ENCODE measurements at places on chromosomes 11 and 22. TPM values are rescaled to one million over a fixed set of nuclear protein-coding genes. Genes with fewer than 3 reads are reported as not detected.

The TRIM6 gene
- 2.6 TPM for total RNA-seq

The VPREB1 gene
- not detected for total RNA-seq

The FADS2 gene
- total RNA-seq: 13.0 TPM

The APLNR gene
- total RNA-seq: 2.3 TPM

- DNase-seq: peak; percentile 9
Measured at GRCh38 chr22:20408891-20409290, 14.9 kb downstream of the ZNF74 start.

- no peak for DNase-seq
Measured at GRCh38 chr11:62726915-62727164, 417 bp downstream of the HNRNPUL2 start.

DNA sequence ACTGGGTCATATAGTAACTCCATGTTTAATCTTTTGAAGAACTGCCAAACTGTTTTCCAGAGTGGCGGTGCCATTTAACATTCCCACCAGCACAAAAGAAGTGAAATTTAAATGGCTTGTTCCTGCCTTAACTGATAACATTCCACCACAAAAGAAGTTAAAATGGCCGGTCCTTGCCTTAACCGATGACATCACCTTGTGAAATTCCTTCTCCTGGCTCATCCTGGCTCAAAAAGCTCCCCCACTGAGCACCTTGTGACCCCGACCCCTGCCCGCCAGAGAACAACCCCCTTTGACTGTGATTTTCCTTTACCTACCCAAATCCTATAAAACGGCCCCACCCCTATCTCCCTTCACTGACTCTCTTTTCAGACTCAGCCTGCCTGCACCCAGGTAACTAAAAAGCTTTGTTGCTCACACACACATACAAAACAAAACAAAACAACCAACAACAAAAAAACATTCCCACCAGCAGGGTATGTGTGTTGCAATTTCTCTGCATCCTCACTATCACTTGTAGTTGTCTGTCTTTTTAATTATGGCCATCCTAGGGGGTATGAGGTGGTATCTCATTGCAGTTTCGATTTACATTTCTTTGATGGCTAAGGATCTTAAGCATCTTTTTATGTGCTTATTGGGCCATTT, 109.0 kb downstream of the FAR1 start:
- DNase-seq: no peak

GRCh38 chr11:112177589-112177988, 2.3 kb downstream of the BCO2 start:
- DNase-seq: no peak

DNA sequence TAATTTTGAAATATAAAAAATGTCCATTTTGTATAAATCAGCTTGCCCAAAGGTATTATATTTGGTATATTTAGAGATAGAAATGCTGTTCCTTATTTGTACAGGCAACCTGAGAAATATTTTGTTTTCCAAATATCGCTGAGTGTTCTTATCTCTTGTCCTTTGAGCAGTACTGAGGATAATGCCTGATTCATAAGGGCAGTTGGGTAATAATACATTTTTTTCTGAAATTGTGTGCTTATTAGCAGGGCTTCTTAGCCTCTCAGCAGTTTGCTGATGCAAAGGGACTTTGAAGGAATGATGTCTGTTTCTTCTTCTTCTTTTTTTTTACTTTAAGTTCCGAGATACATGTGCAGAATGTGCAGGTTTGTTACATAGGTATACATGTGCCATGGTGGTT, 69.1 kb downstream of the LDLRAD3 start:
- DNase-seq: no peak

GRCh38 chr11:133708547-133709051, 136.7 kb downstream of the SPATA19 start:
- no peak for DNase-seq

DNA sequence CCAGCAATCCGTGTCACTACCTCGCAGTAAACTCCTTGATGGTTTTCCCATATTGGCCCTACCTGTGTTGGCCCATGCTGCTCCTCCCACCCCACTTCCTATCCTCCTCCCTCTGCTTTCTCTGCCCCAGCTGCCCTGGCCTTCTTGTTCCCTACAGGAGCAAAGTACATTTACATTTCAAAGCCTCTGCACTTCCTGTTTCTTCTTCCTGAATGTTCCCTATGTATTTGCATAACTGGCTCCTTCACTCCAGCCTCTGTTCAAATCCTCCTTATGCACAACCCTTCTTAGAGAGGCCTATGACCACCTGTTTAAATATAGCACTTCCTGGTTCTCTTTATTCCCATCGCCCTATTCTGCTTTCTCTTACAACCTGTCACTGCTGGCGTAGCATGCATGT, 62.2 kb downstream of the PARVA start:
- no peak for DNase-seq

DNA sequence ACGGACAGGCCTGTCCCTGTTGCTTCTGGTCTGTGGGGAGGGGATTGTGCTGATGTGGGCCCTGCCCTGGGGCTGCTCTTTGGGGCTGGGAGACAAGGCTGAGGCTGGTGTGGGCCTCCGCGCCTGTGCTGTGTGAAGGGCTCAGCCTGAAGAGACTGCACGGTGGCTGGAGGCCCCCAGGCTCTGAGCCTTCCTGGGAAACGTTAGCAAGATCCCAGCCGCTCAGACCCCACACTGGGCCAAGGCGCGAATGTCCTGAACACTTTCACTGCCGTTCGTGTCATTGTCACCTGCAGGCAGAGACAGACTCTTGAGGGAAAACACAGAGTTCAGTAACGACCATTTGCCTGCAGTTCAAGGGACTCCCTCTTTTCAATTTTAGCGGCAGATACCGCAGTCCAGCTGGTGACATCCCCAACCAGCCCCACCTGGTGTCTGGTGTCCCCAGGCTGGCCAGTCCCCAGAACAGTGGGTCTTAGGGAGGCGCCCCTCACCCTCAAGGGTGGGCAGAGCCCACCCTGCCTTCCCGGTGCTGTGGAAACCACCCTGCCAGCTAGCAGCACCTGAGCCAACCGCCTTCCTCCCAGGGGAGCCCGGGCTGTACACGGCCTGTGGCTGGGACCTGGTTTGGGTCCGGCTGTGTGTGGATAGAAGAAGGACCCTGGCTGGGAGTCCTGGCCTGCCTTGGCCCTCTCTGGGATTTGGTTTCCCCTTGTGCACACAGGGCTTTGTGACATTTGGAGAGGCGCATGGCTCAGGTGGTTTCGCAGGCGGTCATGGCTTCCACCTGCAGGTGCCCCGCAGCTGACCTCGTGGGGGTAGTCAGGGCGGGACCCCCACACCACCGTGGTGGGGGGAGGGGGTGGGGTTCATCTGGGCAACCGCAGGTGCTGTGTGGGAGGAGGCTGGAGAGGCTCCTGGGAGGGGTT, 5.7 kb downstream of the PANX2 start:
- DNase-seq: no peak

DNA sequence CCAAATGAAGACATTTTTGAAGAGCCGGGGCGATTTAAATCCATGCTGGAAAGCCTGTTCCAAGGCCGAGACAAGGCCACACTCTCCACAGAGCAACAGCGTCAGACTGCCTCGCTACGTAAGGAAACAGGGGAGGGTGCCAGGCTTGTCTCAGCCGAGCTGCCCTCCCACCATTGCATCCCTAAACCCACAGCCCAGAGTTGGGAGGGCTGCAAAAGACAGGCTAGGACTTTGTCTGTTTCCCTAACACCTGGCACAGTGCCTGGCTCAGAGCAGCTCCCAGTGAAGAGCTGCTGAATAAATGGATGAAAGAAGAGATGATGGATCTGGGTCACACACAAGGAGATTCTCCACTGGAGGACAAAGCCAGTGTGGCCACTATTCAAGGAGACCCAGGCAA, 51.3 kb upstream of the SCUBE2 start:
- no peak for DNase-seq

Data from stomach (tissue), 19 donors.